ENCODE measurements at places on chromosomes 11 and 22.

- no peak for DNase-seq
These were observed 181.1 kb upstream of the NECTIN1 start for GRCh38 chr11:119910051-119910450.

- no peak for DNase-seq
These were observed 108.0 kb upstream of the ANO1 start for GRCh38 chr11:69969890-69970784.

DNA sequence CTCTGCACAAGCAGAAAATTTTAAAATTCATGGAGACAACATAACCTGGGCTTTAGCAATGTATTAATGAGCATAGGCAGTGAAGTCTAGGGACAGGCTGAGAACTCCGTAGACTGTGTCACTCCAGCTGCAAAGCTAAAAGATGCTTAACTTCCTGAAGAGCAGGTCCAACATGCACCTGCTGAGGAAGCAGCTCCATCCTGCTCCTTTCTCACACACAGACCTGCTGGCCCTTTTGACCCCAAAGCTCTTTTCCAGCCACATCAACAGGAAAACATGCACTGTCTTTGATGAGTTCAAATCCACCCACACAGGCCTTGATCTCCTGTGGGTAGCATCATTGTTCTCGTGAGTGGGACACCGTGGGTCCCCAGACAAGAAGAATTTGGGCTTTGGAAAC is 36.0 kb downstream of the SYN3 start:
- DNase-seq, result no peak

DNA sequence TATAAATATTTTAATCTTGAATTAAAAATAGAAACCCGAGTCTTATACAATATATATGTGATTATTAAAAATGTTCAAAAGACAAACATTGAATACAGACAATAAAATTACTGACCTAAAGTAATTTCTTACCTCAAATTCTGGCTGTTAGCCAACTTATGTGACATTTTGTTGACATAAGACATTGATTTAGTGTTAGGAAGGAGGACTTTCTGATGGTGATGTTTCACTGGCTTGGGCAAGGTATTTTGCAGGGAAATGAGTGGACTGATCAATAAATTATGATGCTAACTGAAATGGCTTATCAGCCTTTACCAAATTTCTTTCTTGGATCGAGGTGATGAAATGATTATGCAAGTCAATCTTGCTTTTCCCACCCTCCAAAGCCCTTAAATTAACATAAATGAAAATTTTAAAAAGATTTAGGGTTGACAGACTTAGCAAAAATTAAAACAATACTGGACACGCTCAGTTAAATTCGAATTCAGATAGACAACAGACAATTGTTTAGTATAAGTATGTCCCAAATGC is 33.2 kb upstream of the FZD4 start:
- no peak for DNase-seq

DNA sequence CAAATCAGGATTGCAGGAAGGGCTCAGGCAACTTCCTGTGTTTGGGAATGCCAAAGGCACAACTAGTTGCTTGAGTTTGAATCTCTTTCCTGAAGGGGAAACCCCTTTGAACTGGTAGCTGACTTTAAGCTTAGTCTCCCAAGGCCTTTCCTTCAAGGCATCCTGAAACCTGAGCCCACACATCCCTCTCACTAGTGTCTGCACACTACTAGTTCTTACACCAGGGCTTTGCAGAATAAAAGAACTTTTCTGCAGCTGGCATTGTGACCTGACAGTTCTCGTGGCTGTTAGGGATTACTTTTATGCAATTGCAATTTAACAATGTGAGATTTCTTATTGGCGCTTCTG is 95.4 kb downstream of the EXT2 start:
- DNase-seq, result no peak

DNA sequence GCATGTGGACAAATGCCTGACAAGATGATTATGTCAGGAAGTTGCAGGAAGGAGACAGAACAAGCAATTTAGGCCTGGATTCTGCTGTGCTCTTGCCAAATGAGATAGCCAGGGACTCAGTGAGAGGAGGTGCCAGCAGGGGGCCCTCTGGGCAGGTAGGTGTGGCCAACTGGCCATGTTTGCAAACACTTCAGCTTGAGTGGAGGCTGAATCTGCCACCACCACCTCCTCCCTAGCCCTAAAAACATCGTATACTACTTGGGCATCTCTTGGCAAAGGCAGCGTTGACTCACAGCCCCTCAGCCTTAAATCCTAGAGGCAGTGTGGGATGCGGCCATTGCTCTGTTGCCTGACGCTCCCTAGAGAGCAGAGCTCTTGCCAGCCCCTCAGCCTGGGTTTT is 95.1 kb upstream of the PLET1 start:
- DNase-seq, result peak; percentile 85

DNA sequence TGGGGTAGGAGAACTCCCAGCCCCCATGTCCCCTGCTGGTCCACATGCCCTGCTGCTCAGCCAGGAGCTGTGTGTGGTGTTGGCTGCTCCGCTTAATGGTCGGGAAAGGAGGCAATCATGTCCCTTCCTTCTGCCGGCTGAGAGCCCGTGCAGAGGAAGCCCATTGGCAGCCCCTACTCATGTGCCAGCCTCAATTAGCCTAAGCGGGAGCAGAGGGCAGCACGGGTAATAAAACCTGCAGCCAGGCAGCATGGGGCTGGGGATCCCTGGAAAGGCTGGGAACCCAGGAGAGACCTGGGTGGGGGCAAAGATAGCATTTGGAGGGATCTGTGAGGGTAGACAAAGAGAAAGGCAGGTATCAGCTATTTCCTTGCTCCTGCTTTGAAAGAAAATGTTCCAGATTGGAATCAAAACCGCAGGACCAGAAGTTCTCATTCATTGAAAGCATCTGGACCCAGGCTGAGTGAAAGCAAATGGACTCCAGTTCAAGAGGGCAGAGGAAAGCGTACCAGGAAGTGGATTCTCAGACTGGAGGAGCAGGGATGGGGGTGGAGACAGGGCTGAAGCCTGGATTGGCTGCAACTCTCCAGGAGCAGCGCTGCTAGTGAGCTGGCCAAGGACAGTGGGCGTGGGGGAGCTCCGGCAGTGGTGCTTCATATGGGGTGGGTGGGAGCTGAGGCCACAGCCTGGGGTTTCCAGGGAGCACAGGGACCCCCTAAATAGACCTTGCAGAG is 103.4 kb upstream of the NECTIN1 start:
- DNase-seq, result no peak

DNA sequence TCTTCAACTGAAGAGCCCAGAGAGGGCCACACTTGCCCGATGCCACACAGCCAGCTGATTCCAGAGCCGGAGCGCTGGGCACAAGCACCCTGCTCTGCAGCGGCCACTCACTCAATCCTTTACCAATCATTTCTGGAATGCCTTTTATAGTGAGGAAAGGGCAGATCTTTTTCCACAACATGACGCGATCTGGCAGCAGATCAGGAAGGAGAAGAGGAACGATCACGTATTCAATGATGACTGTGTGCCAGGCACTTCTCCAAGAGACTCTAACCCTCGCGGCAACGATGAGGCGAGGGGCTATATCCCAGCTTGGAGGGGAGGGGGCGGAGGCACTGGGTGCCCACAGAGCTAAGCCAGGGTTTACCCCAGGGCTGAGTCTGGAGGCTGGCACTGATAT is 56.3 kb upstream of the TCF20 start:
- no peak for DNase-seq

GRCh38 chr22:44711241-44711560 is 9.2 kb downstream of the PRR5 start:
- DNase-seq, result no peak

GRCh38 chr11:9639985-9640384 is 23.9 kb upstream of the SWAP70 start:
- no peak for DNase-seq

DNA sequence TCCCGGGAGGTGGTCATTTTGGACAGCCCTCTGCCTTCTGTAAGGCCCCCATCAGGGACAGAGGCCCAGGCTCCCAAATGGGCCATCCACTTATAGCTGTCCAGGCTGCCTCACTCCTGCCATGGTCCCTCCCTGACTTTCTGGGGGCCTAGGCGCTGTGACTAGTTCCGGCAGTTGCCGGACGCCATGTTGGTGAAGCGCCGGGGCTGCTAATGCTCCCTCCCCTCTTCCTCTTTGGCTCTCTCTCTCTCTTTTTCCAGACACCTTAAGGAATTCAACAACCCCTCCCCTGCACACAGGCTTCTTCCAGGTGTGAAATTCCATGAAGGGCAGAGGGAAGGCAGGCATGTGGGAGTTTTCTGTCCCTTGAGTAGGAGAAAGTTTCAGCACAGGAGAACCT is 445.6 kb downstream of the SOX6 start:
- DNase-seq, result no peak

DNA sequence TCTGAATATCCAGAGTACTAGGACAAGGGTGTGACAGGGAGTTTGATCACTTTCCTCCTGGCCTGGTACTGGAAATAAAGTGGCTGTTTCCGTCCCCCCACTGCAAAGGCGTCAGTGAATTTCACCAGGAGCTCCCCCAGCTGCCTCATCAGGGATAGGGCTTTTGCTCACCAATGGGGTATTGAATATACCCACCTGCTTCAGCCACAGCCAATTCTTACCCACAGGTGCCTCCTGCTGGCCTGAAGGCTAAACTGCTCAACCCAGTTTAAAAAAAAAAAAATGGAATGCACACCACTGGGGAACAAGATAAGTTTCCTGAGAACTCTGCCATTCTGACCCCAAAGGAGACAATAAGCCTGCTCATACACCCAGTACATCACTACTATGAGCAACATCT is 65.3 kb upstream of the MS4A8 start:
- DNase-seq, result no peak

DNA sequence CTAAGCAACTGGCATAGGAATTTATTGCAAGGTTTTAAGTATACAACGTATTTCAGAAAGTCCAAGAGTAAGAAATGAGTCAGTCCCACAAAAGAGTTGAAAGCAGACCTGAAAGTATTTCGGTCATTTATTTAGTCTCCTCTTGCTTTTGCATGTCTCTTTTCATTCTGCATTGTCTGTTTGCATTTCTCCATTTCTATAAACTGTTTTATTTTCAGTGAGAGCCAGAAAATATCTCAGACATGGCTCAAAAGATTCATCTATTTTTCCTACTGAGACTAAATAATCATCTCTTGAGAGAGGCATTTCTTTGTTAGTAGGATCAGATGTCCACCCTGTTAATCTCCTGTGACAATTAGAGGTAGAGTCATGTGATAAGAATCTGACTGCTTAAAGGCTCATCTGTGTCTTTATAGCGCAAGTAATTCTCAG is 219.1 kb upstream of the CCDC179 start:
- no peak for DNase-seq
